ENCODE measurements at places on chromosomes 16 and 17.

DNA sequence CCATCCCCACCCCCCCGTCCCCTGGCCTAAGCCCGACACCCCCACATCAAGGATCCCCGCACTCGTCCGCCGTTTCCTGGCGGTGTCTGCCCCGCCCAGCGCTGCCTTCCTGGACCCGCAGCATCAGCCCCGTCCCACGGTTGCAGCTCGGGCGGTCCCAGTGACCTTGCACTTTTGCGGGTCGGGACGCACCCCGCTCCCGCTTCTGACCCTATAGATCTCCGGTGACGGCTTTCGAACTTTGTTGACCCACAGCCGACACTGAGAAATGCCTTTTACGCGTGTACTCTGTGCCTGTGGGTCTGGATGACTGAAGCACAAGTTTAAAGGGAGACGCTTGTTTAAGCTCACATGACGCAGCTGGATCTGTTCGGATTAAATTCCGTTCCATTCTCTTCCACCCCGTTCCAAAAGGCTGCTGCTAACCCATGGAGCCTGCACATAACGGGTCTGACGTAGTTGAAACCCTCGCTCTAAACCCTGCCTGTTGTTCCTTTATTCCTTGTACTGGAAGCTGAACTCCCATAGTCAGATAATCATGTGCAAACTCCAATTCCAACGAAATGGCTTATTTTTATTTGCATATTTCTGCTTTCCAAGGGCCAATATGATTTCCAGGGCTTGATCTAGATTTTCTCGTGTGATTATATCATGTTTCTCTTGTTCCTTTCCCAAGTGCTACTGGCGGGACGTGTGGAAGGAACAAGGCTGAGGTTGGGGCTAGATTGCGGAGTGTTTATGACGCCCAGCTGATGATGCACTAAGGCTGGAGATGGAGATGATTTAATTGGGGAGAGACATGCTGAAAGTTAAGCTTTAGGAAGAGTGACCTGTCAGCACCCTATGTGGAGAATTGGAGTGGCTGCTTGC, 834 bp downstream of the FLYWCH1 start:
- no peak for DNase-seq

DNA sequence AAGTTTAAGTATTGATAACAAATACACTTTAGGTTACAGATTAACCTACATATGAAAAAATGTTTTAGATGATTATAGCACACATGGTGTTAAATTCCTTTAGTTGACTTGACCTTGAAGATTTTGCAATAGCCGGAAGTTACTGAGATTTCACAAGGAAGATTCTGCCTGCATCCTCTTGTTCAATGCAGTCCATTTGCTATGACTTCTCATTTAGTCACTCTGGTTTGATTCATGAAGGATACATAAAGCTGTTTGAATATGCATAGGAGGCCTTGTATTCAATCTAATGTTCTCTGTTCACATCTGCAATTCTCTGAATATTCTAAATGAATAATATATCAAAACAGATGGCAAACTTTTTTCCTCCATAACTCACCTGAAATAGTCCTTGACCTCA, 870.2 kb upstream of the GOT2 start:
- no peak for DNase-seq

- no peak for DNase-seq
Observed at GRCh38 chr17:9228408-9229159, 207.3 kb downstream of the NTN1 start.

DNA sequence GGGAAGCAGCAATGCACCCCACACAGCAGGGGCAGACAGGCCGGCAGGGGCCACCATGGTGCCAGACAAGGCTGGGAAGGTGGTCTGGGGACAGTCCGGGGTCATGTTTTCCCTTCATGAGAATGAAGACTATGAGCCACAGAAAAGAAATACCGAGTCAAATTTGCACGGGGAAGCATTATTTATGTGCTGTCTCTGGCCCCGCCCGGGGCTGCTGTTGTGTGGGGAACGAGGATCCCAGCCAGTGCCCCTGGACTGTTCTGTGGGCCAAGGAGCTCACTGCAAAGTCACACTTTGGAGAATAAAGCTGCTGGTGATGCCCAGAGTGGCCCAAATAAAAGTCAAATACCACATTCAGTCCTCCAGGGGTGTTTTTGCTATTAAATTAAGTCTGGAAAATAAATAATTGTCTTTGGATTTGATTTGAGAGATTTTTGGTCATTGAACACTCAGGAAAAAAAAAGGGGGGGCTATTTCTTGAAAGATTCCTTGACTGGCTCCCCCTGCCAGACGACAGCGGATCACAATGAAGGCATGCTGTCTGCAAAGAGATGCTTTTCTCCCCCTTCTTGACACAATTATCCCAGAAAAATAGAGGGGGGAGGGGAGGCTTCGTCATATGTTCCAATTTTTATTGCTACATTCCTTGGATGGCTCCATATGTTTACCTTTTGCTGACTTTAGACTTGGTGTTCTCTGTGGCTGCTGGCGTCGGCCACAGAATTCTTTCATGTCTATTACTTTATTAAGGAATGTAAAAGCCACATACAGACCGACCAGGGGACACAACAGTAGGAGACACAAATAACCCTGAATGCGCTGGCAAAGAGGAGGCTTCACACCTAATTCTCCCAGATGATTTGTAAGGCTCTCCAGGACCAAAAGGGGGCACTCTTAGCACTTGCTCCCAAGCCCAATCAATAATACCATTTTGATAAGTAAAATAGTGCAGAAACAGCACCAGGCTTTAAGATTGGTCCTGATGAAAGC, 27.1 kb upstream of the ANKFN1 start:
- no peak for DNase-seq

GRCh38 chr16:27475561-27475960, 73.6 kb downstream of the IL21R start:
- DNase-seq: peak; percentile 94

DNA sequence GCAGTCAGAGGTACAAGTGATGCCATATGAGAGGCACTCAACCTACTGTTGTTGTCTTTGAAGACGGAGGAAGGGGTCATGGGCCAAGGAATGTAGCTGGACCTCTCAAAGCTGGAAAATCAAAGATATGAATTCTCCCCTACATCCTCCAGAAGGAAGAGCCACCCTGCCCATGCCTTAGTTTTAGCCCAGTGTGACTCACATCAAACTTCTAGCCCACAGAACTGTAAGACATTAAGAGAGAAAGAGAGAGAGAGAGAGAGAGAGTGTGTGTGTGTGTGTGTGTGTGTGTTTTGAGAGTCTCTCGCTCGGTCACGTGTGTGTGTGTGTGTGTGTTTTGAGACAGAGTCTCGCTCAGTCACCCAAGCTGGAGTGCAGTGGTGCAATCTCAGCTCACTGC, 87.1 kb downstream of the STX8 start:
- DNase-seq: no peak

GRCh38 chr16:15650698-15651171, 690 bp downstream of the NDE1 start:
- DNase-seq: no peak

- peak; percentile 79 for DNase-seq
Observed at GRCh38 chr17:7889166-7889955, 772 bp downstream of the CHD3 start.

GRCh38 chr16:76943921-76944320, 247.1 kb upstream of the MON1B start:
- DNase-seq: no peak

- DNase-seq: no peak
Observed at GRCh38 chr17:28042721-28043291, 329 bp downstream of the NLK start.

GRCh38 chr16:71658771-71659170, 32.8 kb downstream of the MARVELD3 start:
- DNase-seq: no peak

GRCh38 chr16:80324371-80324770, 216.4 kb upstream of the DYNLRB2 start:
- DNase-seq: no peak

- DNase-seq: no peak
Observed at GRCh38 chr16:57283214-57283958, 1.1 kb downstream of the PLLP start.

- DNase-seq: no peak
Observed at GRCh38 chr17:82743344-82744219, 8.2 kb downstream of the FN3K start.

- DNase-seq: no peak
Observed at GRCh38 chr17:50310455-50311111, 35.3 kb upstream of the XYLT2 start.

- no peak for DNase-seq
Observed at GRCh38 chr17:59707971-59708430, 547 bp downstream of the VMP1 start.

GRCh38 chr16:3755249-3755648, 37.9 kb upstream of the TRAP1 start:
- DNase-seq: no peak

- no peak for DNase-seq
Observed at GRCh38 chr17:27473748-27474609, 17.7 kb downstream of the KSR1 start.

DNA sequence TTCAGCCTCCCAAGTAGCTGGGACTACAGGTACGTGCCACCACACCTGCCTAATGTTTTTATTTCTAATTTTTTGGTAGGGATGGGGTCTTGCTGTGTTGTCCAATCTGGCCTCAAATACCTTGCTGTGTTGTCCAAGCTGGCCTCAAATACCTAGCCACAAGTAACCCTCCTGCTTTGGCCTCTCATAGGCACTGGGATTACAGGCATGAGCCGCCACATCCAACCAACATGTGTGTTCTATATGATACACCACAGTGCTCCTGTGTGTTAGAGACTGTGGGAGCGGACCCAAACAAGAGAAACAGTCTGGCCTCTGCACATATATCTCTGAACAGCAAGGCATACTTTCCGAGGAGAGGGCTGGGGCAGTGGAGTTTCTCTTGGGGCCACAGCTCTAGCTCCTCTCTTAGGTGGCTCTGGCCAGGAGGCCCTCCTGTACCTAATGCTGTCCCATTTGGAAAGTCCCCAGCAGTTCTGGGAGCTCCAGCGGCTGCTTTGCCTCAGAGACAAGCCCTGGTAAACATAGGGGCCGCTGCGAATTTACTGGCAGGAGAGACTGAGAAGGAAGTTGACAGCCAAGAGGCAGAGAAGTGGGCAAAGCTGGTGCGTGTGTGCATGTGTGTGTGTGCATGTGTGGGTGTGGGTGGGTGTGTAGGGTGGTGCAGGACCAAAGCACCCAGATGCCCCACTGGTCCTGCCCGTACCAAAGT, 95.0 kb downstream of the RAB11FIP4 start:
- no peak for DNase-seq

DNA sequence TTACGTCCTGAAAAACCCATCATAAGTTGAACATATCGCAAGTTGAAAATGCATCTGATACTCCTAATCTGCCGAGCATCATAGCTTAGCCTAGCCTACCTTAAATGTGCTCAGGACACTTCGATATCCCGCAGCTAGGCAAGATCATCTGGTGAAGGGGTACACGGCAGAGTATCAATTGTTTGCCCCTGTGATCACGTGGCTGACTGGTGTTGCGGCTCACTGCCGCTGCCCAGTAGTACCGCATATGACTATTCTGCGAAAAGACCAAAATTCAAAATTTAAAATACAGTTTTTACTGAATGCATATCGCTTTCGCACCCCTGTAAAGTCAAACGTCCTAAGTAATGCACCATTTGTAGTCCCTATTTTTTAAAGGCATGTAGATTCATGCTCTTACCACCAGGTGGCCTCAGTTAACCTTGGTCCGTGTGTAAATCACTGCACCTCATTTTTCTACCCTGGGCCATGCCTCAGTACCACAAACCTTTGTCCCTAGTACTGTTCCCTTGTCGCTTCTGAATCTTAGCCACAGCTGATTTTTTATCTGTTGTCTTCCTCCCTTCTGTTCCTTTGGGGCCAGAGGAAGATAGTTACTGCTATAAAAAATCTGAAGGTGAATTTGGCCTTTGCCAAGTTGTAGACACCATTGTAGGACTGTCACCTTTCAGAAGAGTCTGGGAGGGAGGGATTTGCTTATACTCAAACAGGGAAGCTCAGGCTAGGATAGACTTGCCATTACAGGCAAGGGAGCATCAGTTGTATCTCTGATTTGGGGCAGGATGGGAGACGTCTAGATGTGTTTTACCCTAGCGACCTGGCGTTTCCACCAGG, 34.4 kb downstream of the WWP2 start:
- peak; percentile 52 for DNase-seq

DNA sequence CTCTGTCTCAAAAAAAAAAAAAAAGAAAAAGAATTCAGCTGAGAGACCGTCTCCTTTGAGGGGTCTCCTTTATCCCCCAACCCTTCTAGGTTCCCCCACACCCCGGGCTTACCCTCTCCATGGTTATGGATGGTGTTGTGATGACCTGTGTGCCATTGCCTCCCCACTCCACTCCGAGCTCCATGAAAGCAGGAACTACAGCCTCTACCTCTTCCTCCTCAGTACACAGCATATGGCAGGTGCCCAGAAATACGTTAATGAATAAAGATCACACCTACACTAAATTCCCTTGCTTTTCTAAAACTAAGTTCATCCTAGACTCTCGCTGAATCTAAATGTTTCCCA, 17.2 kb downstream of the COPRS start:
- DNase-seq: no peak

- DNase-seq: peak; percentile 15
Observed at GRCh38 chr17:35376245-35376644, 2.8 kb upstream of the SLFN11 start.

GRCh38 chr17:78798695-78799559, 16.9 kb upstream of the CYTH1 start:
- no peak for DNase-seq

GRCh38 chr16:66190411-66190810, 176.1 kb upstream of the CDH5 start:
- no peak for DNase-seq

GRCh38 chr17:70352834-70353233, 183.5 kb downstream of the KCNJ2 start:
- DNase-seq: no peak

DNA sequence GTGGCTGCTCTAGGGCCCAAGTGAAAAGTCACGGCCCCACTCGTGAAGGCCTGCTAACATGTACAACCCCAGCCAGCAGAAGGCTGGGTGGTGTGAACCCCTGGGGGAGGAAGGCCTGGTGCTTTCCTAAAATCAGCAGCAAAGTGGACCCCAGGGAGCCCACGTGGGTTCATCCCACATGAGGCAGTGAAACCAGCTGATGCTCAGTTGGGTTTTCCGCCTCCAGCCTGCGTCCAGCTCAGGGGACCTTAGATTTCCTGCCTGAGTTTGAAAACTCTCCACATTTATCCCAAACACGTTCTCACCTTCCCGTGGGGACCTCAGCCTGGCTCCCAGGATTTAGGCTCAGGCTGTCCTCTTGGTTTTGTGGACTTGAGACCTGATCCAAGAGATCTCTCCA, 85.8 kb downstream of the SOCS1 start:
- no peak for DNase-seq

DNA sequence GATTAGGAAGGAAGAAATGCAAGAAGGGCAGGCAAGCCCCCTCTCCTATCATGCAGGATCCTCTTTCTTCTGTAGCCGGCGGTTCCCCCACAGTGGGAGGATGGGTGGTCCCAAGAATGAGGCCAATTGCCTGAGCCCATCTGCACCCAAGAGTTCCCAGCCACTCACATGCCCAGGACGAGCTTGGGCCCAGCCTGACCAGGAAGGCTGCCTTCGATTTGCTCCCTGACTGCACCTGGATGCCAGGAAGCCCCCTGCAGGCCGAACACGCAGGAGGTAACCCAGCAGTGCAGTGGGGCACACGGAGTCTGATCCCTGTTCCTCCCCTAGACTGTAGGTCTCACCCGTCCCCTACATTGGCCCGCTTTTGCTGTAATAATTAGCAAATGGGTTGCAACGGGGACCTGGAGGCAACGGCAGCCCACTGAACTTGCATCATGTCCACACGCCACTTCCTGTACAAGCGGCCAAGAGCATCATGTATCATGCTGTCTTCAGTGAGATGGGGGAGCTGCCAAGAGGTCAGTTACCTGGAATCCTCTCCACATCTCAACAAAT, 67.5 kb downstream of the AMFR start:
- DNase-seq: no peak

- DNase-seq: no peak
Observed at GRCh38 chr16:88677721-88678120, 8.6 kb downstream of the SNAI3 start.

- no peak for DNase-seq
Observed at GRCh38 chr17:35183332-35183731, 10.9 kb downstream of the SLC35G3 start.
